Stimulated activated CD8-positive, alpha-beta memory T cell treated with anti-CD3 and anti-CD28 coated beads, Interleukin-7, amount 100 ng/mL, for 48 hours (primary cell): ENCODE measurements at places on chromosomes 11 and 22.
A peak's percentile ranks its signal among the peaks of the same experiment; 100 is the strongest.

DNA sequence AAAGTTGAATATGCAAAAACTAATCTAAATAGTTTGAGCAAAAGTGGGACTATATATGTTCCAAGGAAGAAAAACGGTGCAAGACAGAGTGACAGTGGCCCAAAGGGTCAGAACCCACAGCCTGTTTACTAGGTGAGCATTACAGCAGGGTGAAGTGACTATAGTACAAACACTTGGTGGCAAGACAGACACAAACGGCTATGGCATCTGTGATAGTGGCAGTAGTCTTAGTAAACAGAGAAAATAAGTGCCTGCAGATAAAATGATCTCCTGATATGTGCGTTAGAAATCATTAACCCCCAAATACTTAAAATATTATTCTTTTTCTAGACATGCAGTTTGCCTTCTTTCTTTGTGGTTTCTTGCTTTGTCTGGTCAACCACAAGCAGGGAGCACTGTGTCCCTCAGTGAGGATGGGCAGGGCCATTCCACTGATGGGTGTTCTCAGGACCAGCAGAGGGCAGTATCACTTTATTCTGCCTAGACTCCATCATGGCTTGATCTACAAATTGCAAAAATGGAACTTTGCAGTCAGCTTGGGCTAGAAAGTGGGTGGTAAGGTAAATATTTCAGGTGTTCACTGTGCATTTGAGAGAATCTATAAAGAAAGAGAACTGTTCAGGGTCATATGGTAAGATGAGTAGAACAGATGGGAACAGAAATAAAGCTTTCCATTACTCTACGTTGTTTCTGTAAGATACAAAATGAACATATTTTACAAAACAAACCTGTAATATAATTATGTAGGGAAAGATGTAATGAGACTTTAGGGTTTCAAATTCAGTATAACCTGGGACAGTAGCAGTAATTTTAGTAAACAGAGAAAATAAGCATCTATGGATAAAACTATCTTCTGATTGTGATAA, 198.2 kb downstream of the SWAP70 start:
- no peak for DNase-seq

GRCh38 chr11:17400048-17400775, 11.8 kb upstream of the KCNJ11 start:
- no peak for DNase-seq

GRCh38 chr22:45286854-45287551, 2.3 kb downstream of the UPK3A start:
- no peak for DNase-seq

- no peak for DNase-seq
These were observed 136.4 kb downstream of the TRIM44 start for GRCh38 chr11:35798983-35799382.

GRCh38 chr11:58647866-58648265, 25.4 kb downstream of the CNTF start:
- no peak for DNase-seq

DNA sequence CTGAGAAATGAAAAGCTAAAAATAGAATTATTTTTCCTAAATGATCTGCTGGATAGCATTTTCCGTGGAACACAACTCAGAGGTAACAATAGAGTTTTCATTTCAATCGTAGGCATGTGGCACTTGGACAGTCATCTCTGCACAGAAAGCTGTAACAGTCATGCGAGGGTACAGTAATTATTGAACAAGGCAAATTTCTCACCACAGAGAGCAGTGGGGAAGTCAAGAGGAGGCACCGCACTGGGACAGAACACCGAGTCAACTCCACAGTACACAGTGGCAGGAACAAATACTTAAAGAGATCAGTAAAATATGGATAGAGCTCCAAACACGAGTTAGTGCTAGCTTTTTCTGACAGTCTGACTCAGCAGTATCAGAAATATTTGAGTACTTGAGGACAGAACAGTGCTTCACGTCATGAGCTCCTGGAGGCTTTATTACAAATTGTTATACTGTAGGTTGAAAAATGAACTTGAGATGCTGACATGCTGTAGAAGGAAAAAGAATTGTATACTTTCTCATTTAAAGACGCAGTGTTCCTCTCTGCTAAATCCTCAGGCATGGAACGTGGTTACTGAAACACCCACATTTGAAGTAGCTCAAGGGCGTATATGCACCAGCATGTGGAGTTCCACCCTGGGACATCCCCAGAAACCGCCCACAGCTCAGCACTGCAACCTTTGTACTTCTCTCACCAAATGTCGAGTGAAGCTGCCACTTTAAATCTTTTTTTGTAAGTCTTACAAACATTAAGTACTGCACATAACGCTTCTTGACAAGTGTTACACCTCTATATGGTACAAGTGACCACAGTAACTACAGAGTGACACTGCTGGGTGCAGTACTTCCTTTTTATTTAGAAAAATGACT, 27.4 kb upstream of the YPEL1 start:
- DNase-seq, result peak; percentile 50

DNA sequence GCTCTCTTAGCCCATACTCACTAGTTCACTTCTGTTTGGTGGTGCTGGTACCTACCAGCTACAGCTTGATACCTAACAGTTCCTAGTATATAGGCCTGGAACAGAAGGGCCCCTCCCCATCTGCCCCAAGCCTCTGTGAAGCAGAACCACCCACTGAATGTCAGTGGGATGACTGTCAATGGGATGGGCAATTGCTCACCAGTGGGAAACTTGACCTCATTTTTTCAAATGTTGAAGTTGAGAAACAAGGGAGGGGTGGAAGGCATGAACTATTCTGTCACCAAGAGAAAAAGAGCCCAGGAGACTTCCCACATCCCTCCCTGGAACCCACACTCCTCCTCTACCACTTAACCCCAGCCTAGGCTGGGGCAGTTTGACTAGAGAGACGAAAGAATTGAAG, at the start of gene NLRP10:
Gene NLRP10, minus strand, starts transcription at position 62 of the 400 bp plus-strand sequence. CDS start 1,952 bp downstream, outside the sequence.
- DNase-seq, result no peak

DNA sequence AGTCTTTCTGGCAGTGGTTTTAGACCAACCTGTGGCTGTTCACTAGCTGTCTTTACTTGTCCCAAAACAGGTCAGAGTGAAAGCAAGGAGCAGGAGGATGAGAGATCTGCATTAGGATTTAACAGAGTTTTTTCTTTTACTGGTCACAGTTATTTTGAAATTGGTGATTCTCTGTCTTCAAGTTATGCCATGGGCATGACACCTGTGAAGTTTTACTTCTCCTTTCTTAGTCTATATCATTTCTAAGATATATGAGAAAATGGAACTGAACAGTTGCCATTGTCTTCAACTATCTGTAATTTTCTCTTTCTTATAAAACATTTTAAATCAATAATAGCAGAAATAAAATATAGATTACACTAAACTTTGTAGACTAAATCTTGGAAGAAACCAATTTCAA, 60.6 kb downstream of the TRPC6 start:
- no peak for DNase-seq

DNA sequence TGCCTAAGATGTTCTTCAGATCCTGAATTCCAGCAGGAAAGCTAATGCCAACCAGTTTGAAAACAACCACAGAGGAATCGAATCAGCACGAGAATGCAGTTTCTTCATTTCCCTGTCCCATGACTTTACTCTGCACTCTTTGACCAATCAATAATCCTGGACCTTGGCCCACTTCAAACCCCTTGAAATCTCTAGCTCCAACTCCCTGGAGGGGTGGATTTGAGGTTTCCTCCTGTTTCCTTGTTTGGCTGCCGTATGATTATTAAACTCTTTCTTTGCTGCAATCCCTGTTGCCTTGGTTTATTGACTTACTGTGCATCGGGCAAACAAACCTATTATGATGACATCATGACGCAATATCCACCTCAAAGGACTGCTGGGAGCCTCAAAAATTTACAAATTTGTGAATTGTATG, 109.3 kb downstream of the FBXO7 start:
- no peak for DNase-seq

DNA sequence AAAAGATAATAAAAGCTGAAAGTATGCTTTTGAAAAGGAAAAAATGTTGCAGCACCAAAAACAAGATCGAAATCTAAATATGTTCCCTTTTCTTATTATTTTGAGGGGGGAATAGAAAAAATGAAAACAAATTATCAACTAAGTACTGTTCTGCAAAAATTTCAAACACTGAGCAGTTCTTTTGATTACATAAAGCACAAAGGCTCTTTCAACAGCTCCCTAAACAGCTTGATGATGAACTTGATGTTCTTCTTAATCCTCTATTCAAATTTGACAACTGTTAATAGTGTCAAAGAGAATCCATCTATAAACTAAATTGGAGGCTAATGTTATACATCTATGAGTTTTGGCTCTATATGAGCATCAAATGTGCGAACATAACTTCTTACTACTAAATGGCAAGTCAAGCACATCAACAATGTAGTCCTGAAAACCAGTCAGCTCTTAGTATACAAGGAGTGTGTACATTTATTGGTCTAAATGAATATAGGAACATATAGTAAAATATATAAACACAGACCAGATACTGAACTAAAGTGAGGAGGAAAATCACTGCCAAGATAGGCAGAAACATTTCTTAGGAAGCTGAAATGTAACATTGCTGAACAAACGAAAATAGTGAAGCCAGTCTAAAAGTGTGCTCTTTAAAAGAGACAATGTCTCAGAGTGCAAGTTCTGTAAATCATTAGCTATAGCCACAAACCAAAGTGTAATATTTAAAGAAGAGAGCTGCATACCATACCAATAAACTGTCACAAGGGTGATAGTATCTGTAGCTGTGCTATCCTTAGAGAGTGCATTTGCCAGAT, 94.3 kb downstream of the SOX6 start:
- DNase-seq, result no peak

GRCh38 chr11:77710358-77710757, 72.8 kb upstream of the CLNS1A start:
- no peak for DNase-seq

DNA sequence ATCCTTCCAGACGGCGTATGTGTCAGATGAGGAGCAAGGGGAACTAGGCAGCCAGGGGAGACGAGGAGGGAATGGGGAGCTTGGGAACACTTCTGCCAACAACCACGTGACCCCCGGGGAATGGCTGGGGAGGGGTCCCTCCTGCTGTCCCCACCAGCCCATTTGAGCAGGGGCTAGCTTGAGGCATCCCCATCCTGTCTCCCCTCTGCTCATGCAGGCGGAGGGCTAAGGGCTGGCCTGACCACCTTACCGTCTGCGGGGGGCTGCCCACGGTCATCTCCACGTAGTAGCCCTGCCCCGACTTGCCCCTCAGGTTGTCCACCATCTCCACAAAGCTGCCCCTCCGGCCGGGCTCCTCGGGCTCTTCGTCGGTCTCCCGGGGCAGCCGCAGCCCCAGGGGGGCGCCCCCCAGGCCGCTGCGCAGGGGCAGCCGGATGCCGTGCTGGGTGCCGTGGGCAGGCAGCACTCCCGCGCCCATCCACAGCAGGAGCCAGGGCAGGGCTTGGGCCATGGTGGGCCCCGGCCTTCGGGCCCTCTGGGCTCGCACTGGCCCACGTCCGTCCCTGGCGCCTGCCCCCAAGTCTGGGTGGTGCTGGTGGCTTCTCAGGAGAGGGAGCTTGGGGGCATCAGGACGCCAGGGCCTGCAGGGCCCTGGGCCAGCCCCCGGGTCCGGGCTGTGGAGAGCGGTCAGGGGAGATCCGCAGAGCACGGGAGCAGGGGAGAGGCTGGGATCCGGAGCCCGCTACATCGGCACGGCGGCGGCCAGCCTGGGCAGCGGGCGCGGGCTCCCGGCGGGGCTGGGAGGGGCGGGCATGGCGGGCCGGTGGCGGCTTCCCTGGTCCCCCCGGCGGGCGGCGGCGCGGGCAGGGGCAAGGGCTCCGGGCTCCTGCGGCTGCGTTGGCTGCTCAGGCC, 515 bp downstream of the BACE1 start:
- DNase-seq, result no peak

GRCh38 chr11:35605706-35606105, 12.6 kb upstream of the FJX1 start:
- DNase-seq, result no peak

- no peak for DNase-seq
These were observed 3.7 kb downstream of the TSPO start for GRCh38 chr22:43154887-43155536.

DNA sequence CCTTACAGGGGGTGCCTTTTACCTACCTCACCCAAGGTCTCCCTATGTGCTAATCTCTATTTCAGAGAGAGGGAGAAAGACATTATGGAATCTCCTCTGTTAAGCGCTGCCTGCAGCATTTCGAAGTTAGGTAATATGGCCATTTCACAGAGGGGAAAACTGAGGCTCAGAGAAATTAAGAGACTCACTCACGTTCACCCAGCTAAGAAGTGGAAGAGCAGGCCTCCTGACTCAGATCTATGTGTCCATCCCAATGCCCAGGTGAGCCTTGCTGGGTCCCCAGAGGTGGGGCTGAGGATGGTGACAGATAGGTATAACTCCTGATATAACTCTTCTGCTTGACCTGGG, 147.0 kb downstream of the FBXO7 start:
- DNase-seq, result no peak

DNA sequence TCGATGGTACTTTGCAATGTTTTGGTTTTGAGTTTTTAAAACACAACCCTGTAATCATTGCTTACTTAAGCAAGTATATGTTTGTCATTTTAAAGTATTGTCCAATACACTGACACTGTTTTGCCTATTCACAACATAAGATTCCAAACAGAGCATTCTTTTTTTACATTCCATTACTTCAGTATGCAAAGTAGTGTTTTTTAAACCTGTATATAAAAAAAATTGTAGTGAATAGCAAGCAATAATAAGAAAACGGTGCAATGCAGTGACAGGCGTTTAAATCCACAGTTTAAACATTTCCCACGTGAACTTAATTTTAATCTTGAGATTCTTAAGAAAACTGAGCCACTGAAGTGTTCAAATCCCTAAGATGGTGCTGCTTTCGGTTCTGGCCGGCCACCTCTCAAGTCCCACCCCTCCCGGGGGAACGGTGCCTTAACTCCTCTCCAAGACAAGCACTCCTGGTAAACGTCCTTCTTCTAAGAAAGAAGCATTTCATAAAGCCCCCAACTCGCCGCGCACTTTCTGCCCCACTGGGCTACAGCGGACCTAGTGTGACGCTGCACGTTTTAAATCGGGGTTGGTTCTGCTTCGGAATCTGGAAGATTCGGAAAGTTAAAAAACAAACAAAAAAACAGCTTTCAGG, 2.9 kb downstream of the PGR start:
- DNase-seq, result no peak

DNA sequence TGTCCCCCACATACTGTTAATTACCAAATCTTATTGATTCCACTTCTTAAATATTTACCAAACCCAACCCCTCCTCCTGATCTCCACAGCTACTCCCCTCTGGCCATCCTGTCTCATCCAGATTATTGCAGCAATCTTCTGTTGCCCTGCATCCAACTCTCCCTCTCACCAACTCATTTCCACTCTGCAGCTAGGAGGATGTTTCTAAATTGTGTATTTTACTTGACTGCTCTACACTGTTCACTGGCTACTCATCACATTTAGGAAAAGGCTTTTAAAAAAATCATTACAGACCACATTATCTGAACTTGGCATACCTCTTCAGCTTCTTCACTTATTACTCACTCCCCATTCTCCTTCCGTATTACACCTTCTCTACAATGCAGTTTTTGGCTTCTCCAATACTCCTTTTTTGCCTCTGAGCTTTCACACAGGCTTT, 117.9 kb downstream of the ATG16L2 start:
- no peak for DNase-seq
